ENCODE measurements at places on chromosomes 12 and 14.

GRCh38 chr12:1279050-1279449, 288.0 kb downstream of the ERC1 start:
- no peak for DNase-seq

GRCh38 chr14:91286530-91286937, 42.0 kb upstream of the GPR68 start:
- DNase-seq: peak; percentile 87

GRCh38 chr12:72037006-72037795, 98.6 kb downstream of the TPH2 start:
- no peak for DNase-seq

DNA sequence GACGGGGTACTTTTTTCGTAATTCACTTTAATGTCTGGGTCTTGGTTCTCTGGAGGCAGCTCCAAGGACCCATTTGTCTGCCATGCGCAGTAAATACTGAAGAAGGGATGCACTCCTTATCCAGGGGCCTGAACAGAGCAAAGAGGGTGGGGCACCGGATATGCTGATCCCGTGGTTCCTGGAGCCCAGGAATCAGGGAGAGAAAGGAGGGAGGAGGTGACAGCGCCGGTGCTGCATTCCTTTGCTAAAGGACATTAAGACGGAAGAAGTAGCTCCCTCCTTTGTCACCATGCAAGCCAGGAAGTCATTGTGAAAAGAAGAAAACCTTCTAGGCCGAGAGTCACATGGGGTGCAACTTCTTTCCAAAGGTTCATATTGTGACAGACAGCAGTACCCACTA, 1057.7 kb downstream of the VRK1 start:
- no peak for DNase-seq

GRCh38 chr14:99755068-99755405, 38.2 kb upstream of the EML1 start:
- no peak for DNase-seq

DNA sequence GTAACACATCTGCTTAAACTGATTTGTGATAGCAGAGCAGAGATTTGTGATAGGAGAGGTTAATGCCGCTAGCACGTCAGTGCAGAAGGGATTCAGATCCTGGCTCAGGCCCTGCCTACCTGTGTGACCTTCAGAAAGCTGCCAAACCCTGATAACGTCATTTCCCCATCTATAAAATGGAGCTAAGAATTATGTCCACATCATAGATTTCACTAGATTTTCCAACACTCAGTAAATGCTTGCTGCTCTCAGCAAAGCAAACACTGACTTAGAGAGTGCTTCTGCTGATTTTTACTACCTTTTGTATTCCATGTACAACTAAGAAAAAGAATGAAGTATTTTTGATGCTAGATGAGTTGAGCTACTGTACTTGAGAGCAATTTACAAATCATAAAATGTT, 261.4 kb downstream of the ITPR2 start:
- no peak for DNase-seq

GRCh38 chr14:22597265-22597664, 835 bp upstream of the ABHD4 start:
- DNase-seq: no peak

- peak; percentile 32 for DNase-seq
These were observed 916.5 kb downstream of the TMEM121 start for GRCh38 chr14:106442857-106443256.

DNA sequence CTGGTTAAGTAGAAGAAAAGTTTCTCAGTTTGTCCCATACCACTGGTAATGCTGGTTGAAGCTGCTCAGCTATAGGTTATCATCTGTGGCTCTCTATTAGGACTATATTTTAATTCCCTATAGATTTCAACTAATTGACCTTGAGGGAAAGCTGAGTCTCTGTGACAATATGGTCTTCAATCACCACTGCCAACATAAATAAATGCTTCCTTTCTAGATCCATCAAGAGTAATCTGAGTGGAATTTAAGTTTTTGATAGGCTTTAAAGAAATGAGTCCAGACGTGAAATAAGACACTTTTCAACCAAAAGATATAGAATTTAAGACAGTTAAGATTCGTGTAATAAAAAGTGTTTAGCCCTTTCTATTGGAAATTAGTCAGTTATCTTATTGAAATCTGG, 63.5 kb upstream of the MYF6 start:
- DNase-seq: no peak

GRCh38 chr12:59040043-59040442, 119.7 kb upstream of the LRIG3 start:
- DNase-seq: no peak

DNA sequence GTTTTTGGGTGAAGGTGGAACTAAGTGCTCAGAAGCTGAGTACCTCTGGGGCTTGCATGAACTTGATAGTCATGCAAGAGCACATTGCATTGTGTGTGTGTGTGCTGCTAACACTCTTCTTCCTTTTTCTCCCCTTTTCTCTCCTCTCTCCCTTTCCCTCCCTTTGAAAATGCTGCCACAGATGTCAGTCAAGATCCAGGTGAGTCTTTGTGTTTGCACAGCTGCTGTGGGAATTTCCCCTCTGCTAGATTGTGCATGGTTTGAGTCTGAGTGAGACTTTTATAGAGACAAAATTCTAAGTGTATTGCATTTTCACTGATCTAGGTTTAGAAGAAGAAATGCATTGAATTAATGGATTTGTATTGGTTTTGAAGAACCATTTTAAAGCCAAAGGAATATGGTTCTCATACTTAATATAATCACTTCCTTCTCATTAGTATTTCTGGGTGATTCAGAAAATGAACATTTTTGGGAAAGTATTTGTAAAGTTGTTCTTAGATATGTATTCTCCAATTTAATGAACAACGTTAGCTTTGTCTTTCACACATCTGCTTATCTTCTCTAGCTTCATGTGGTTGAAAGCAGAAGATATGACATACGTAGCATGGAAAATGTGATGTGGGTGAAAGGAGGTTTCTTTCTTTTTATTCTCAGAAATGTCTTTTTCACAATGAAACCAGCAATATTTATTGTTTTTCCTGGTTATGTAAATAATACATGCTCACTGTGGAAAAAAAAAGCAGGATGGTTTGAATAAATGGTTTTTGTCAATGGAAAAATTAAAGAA, 108.5 kb downstream of the NRXN3 start:
- DNase-seq: no peak

- no peak for DNase-seq
These were observed 10.9 kb downstream of the TCHP start for GRCh38 chr12:109910969-109911348.

- no peak for DNase-seq
These were observed 788 bp downstream of the SFSWAP start for GRCh38 chr12:131711551-131712205.
